ENCODE measurements at places on chromosomes 2 and 18.

GRCh38 chr2:173705656-173706055 lies 259.5 kb downstream of the SP3 start:
- DNase-seq, result no peak

GRCh38 chr2:207315131-207315530 lies 149.4 kb upstream of the KLF7 start:
- DNase-seq, result no peak

- no peak for DNase-seq
Measured at GRCh38 chr2:113686537-113686936, 59.5 kb downstream of the RABL2A start.

DNA sequence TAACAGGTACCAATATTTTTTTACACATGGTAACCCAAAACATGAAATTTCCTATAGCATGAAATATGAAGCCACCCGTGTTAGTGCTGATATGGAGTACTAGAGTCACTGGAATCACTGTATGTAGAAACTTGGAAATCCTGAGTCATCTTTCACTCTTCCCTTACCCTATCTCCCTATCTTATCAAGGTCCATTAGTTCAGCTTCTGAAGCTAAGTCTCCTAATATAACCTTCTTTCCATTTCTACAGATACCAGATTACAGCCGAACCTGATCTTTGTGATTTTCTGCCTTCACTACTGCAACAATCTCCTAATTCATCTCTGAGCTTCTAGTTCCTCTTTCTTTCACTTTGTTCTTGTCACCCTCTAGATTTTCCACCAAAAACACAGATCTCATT lies 59.0 kb downstream of the SEPTIN10 start:
- no peak for DNase-seq

DNA sequence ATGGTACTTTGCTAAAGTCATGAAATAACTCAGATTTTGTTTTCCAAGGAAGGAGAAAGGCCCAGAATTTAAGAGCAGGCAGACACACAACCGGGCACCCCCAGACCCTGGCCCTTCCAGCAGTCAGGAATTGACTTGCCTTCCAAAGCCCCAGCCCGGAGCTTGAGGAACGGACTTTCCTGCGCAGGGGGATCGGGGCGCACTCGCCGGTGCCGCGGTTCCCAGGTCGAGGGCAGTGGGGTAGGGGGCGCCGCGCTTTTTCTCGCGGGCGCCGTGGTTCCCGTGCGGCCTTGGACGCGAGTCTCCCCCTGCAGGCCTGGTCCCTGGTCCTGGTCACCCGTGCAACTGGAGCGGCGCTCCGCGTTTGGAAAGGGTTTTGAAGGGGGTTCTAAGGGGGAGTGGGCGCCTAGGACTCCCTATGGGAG lies 1.2 kb downstream of the ZNF236 start:
- DNase-seq, result no peak

DNA sequence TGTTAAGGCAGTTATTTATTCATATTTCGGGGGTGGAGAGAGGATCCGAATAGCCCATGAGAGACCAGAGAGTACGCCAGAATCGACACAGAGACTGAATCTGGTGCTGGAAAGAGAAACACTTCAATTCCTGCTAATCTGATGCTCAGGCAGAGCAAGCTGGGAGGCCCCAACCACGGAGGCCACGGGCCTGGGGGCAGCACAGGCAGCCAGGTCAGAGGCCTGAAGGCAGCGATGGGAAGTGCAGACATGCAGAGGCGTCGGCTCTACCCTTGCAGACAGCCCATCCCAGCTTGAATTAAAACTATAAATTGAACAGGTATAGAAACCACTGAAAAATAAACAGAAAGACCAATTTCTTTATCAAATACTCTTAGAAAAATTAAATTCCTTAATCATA lies 50.6 kb downstream of the PXDN start:
- no peak for DNase-seq

GRCh38 chr2:173043476-173043875 lies 32.2 kb upstream of the MAP3K20 start:
- no peak for DNase-seq

DNA sequence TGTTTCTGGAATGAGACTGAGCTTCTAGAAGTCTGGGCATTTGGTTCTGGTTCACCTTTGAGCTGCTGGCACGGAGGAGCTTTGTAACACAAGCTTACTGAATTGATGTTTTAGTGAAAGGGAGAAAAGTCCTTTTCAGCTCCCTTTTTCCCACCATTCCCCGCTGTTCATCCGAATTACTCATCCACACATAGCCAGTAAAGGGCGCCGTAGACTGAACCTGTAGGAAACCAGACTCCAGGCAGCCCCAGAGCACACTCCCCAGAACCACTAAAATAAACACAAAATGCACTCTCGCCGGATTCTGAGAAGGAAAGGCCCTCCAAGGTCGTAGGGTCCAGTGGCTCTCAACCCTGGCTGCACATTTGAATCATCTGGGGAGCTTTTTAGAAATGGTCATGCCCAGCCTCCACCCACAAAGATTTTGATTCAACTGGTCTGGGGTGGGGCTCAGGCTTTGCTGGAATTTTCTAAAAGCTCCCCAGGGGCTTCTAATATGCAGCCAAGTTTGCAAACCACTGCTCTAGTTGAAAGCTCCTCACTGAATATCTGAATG lies 29.6 kb downstream of the TCF7L1 start:
- no peak for DNase-seq

All from SK-N-DZ (cell line).